T-cell (primary cell): ENCODE measurements at places on chromosomes 11 and 22. TPM values are rescaled to one million over a fixed set of nuclear protein-coding genes. Genes with fewer than 3 reads are reported as not detected.

- no peak for DNase-seq
Observed at GRCh38 chr11:112999520-112999919, 38.3 kb downstream of the NCAM1 start.

Gene PVALB
- not detected for total RNA-seq

DNA sequence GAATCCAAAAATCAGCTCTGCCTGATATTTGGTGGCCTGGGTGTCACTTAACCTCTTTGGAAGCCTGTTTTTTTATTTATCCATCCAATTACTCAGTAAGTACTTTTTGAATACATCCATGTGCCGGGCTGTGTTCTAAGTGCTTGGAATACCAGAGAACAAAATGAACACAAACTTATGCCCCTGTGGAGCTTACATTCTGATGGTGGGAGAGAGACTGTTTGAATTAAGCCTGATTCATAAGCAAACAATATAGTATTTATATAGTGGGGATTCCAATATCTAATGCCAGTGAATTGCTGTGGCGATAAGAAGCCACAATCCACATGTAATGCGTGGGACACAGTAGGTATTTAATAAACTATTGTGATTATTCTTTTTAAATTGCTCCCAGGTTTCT is 19.4 kb downstream of the KCNJ5 start:
- DNase-seq = no peak

DNA sequence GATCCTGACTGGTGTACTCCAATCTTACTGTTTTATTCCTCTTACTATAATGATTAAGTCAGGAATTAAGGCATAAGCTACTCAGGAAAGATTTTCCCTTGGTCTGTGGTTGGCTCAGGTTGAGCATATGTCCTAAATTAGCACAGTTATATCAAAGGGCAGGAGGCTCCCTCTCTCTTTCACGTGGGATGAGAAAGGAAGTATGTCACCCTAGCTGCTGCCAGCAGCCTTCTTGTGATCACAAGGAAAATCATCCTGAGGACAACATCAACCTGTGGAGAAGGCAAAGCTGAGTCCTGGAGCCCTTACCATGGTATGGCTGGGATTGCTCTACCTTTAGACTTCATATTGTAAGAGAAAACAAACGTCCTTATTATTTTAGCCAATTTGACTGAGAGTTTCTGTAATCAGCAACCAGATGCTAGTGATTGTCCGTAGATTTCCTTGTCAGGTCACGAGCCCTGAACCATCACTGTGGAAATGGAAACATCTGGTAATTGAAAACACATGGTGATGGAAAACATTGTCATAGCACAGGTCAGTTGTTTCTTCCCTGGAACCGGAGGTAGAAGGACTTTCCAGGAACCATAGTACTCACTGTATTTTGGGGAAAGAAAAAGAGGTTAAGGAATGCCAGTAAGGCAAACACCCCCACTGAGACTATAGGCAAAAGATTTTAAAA is 40.6 kb upstream of the DEUP1 start:
- DNase-seq = no peak

GRCh38 chr22:23072911-23073491 is 2.7 kb downstream of the GNAZ start:
- no peak for DNase-seq

- DNase-seq = no peak
Observed at GRCh38 chr22:25697181-25697664, 44.8 kb upstream of the MYO18B start.

Gene LARGE2
- 7.1 TPM for total RNA-seq

DNA sequence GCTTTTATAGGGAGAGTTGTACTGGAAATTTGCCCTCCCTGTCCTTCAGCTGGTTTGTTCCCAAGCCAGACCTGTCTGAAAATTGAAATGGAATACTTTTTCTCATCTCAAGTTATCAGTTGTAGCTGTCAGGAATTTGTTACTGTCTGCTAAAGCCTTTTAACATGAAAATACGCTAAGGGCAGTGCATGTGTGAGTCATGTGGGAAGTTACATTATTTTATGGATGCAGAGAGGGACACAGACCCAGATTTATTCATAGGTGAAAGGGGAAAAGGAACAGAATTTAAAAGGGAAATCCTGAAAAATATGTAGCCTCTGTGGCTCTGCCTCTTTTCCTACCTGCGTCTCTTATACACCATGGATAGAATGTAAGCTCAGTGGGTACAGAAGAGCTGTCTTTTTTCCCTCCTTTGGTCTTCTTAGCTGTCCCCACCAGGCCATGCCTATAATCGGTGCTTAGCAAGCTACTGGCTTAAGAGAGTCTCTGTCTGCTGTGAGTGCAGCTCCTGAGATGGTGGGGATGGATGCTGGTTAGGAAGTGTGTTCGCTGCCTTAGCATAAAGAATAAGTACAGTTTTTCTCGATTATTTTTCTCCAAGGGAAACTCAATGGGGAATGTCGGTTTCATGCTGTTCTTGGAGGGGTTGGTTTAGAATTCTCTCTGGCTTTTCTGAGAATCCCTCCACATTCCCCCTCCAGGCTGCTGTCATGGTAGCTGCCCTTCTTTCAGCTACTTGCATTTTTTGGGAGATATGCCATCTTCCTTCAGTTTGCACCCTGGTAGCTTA is 166.8 kb downstream of the TEAD1 start:
- no peak for DNase-seq

- no peak for DNase-seq
Observed at GRCh38 chr11:12212174-12212820, 101.9 kb downstream of the MICAL2 start.

Gene CHST1
- total RNA-seq = 0.26 TPM

DNA sequence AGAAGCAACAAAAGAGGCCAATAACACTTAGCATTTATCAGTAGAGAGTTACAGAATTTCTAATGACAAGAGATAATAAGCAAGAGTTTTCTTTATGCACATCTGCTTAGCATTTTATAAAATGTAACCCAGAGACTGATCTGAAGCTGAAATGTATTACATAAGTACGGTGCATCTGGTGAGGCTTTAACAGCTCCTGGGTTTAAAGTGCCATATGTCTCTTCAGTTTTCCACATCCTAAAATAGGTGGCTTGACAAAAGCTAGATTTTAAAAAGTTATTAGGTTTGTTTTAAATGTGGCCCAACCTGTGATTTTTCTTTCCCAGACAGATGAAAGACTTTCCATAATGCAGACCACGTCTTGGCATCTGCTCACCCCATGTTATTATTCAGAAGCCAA is 620.7 kb upstream of the ARHGAP42 start:
- no peak for DNase-seq

DNA sequence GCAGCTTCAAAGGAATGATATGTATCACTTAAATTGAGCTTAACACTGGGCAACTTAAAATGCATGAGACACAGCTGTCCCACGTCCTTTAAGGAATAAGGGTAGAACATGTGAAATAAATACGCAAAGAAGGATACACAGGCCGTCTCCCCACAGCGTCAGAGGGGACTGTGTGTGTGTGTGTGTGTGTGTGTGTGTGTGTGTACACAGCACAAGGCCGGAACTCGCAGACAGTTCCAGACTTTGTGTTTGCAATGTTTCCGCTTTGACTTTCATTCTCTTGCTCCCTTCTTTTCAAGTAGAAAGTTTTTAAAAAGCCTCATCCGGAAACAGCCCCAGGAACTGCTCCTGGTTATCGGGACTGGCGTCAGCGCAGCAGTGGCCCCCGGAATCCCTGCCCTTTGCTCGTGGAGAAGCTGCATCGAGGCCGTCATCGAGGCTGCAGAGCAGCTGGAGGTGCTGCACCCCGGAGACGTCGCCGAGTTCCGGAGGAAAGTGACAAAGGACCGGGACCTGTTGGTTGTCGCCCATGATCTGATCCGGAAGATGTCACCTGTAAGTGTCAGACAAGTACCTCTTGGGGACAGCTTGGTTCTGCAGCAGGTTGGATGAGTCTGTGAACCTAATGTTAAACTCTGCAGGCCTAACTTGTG is 13.3 kb downstream of the FAM118A start:
- no peak for DNase-seq

DNA sequence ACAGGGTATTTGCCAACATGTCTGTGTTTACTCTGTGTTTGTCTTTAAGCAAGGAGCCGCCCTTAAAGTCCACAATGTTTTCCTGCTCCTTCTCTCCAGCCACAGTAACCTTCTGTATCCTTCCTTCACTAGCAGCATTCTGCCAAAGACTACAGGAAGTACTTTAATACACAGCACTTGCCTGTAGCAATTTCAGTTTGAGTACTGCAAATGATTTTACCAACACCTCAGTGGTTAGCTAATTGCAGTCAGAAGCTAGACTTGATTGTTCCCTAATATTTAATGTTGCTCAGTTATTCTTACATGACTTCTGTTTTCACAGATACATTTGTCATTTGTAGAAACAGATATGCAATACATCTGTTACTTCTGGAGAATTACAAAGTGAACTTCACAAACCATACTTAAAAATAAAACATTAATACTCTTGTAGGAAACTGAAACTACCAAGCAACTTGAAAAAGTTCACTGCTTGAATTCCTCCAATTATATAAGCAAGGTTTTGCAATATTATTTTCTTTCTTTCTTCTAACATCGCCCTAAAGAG is 69.1 kb downstream of the FCHSD2 start:
- no peak for DNase-seq

DNA sequence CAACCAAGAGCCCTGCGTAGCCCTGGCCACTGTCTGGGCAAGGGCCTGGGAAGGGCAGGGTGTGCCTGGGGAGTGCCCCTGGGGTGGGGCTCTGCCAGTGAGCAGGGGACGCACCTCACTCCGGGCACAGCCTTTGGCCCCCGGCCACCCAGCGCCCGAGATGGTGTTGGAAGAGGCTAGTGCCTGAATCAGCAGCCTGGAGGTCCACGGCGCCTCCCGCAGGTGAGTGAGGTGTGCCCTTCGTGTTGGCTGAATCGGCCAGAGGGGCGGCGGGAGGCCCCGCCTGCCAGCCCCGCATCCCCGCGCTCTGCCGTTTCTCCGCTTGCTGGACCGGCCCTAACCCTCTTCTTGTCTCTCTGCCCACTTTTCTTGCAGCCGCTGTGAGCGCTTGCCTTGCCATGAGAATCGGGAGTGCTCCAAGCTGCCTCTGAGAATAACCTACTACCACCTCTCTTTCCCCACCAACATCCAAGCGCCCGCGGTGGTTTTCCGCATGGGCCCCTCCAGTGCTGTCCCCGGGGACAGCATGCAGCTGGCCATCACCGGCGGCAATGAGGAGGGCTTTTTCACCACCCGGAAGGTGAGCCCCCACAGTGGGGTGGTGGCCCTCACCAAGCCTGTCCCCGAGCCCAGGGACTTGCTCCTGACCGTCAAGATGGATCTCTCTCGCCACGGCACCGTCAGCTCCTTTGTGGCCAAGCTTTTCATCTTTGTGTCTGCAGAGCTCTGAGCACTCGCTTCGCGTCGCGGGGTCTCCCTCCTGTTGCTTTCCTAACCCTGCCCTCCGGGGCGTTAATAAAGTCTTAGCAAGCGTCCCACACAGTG is 60.1 kb downstream of the FBLN1 start:
- DNase-seq = no peak

DNA sequence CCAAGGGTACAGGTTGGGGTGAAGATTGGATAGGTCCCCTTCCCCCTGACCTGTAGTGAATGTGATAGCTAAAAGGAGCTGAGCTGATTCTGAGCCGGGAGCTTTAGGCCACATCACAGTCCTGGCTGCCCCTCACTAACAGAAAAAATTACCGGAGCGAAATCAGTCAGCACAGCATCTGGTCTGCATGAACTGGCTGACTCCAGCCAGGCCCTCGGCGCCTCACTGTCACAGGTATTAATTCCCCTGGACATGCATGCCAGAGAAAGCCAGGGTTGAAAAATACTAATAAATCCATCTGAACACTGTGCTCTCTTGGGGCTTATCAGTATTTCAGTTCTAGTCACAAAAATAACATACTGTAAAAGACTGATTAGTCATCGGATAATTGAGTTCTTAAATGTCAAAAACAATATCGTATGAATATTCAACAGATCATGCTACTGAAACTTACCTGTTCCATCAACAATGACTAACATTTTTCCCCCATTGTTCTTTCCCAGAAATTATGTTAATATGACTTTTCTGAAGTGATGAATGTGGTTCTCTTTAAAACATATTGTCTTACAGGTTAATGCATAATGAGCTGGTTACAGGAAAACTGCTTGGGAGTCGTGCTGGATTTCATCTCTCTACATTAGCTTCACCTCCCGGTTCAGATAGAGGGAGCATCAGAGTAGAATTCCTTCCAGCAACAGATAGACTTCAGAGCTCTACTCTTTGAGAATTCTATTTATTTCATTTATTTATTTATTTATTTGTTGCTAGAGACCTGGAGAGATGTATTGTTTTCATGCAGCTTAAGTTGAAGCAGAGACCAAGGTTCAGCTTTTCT is 387.7 kb downstream of the NXPE2 start:
- DNase-seq = no peak

DNA sequence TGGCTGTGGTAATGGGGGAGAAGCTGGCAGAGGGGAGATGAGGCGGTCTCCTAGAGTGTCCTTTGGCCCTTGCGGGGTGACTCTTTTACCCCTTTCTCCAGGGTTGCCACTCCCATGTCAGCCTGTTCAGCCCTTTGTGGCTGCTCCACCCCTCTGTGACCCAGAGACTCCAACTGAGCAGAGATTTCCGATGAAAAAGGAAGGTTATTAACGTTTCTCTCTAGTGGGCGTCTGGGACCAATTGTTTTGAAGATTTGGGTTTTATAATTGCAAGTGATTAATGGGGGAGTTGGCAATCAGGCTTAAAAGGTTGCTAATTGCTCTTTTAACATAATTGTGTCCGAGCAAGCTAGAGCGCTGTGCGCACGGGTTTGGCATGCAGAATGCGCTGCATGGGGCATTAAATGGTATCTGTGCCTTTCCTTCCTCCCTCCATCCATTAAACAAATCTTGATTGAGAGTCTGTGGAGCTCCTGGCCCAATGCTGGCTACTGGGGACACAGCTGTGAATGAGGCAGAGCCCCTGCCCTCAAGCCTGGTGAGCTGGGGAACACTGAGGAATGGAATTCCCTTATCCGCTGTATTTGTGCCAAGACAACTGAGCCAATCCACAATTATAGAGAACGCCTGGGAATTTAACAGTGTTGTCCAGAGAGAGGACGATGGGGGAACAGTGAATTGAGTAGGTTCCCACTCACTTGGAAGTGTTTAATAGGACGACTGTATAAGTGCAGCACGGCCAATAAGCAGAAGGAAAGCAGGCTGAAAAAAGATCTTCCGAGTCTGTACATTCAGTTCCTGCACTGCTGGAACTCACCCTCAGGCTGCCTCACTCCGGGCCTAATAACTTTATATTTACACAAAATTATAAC is 295.9 kb downstream of the MIAT start:
- DNase-seq = no peak

Gene ARL2
- 42.5 TPM for total RNA-seq

- DNase-seq = no peak
Observed at GRCh38 chr11:2209370-2209801, 37.8 kb upstream of the TH start.

Gene IGLL1
- total RNA-seq = not detected

Gene PPFIBP2
- 15.3 TPM for total RNA-seq

DNA sequence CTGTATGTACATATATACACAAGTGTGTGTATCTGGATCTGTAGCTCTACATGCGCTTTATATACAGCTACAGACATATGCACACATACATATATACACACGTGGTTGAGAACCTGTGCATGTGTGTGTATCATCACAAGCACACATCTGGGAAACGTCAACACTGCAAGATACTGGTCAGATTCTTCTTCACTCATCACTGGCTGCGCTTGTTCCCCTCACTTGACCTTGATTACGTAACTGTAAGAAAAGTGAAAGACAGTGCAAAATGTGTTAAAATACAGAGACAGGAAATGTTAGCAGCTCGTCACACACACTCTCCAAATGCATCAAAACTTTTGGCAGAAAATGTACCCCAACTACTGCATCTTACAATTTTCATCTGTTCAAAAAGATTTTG is 51.9 kb upstream of the MN1 start:
- no peak for DNase-seq

GRCh38 chr22:19571207-19571795 is 47.1 kb upstream of the CLDN5 start:
- DNase-seq = no peak

Gene MS4A6E
- not detected for total RNA-seq
